NT2/D1 (cell line): ENCODE measurements at places on chromosomes 4 and X.

- no peak for DNase-seq
Observed at GRCh38 chr4:53043055-53043454, 180.9 kb downstream of the RASL11B start.

DNA sequence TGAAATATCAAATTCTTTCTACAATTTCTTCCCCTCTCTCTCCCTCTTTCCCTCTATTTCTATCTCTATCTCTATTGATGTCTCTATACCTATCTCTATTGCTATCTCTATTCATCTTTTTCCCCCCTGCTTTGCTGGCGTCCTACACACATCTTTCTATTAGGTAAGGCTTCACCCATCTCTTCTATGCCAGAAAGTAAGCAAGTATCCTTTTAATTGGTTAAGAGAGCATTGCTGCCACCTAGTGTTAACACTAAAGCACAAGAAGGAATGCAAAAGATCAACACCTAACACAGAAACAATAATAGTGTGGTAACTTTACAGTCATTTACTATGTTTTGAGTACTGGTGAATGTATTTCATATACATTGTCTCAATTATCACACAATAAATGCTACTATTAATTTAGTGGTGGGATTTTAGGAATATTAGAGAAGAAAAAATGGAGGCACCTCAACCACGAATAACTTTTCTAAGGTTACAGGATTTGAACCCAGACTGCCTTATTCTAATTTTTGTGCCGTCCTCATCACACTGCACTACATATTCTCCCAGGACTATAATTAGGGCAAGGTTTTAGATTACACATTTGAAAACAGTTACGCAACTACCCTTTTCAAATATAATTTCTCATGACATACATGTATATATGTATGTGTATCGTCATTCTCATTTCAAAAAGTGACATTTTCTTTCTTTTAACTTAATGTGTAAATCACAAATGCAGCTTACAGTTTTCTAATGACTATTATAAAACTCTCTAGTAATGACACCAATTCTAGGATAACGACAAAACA is 3.7 kb upstream of the C4orf36 start:
- no peak for DNase-seq

- no peak for DNase-seq
Observed at GRCh38 chr4:77028246-77028645, 47.5 kb downstream of the CCNI start.

GRCh38 chr4:126742885-126743284 is 889.9 kb upstream of the INTU start:
- DNase-seq: no peak

GRCh38 chr4:137664046-137664387 is 131.7 kb upstream of the PCDH18 start:
- no peak for DNase-seq

DNA sequence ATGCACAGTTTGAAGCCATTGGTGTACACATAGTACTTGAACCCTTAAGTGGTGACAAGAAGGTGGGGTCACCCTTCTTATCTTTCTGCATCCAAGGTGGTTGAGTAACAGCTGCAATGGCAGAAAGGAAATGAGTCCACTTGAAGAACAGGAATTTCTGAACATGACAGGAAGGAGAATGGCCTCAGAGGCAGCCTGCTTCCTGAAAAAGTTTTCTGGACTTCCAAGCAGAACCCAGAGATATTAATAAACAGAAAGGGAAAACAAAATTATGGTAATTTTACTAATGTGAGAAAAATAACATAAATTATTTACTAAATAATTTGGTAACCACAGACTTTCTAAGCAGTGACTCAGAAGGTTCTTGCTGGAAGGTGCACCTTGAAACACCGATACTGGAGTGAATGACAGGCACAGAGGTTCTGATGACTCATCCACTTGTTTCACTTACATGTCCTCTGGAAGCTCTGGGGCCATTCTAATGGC is 119.9 kb upstream of the HS3ST1 start:
- DNase-seq: no peak

- DNase-seq: no peak
Observed at GRCh38 chr4:52377563-52377962, 281.5 kb downstream of the USP46 start.
